ENCODE measurements at places on chromosomes 6 and 20.

DNA sequence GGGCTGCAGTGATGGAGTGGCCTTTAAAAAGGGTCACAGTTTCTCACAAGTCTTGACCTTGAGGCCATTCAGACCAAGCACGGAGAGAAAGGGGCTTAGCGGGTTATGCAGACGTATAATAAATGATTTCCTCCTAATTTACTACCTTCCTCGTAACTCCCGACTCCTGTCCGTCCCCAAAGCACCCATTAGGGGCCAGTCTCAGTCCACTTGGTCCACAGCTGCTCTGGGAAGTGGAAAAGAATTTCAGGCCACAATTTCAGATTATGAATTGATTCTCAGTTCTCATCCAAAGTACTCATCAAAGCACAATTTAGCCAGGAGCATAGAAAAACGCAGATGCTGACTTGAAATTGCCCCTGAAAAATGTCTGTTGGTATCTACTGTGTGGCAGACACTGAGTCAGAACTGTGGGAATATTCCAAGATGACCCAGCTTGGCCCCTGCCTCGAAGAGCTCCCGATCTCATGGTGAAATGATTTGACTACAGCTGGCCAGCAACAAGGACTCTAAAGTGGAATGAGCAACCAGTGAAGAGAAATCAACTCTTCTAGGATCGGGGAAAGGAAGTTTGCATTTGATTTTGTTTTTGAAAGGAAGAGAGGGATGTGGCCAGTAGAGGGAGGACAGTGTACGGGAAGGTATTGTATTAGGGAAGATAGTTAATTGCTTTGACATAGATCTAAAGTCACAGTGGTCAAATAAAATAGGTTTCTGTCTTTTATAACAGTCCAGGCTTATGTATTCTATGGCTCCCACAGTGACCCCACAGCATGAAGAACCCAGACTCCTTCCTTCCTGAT, 15.2 kb upstream of the STK35 start:
- DNase-seq = no peak

DNA sequence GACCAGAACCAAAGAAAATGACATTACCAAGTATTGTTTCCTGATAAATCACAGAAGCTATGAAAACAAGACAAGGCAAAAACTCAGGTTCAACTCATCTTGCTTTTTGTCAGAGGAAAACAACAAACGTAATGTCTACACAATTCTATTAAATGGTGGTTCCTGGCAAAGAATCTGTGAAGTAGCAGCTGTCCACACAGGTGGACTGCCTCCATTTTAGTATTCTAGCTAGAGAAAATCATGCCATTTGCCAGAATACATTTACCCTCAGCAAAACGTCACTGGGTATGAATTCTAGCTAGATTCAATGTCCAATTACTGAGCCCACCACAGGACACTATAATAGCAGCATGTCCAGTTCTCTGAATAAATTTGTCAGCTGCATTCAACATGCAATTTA, 125.4 kb downstream of the ADGRB3 start:
- DNase-seq = no peak

GRCh38 chr6:69570106-69570505, 226.7 kb downstream of the LMBRD1 start:
- DNase-seq = no peak

- peak; percentile 79 for DNase-seq
Measured at GRCh38 chr6:68777956-68778355, 142.9 kb downstream of the ADGRB3 start.

- DNase-seq = no peak
Measured at GRCh38 chr6:40181367-40181766, 247.1 kb upstream of the MOCS1 start.

DNA sequence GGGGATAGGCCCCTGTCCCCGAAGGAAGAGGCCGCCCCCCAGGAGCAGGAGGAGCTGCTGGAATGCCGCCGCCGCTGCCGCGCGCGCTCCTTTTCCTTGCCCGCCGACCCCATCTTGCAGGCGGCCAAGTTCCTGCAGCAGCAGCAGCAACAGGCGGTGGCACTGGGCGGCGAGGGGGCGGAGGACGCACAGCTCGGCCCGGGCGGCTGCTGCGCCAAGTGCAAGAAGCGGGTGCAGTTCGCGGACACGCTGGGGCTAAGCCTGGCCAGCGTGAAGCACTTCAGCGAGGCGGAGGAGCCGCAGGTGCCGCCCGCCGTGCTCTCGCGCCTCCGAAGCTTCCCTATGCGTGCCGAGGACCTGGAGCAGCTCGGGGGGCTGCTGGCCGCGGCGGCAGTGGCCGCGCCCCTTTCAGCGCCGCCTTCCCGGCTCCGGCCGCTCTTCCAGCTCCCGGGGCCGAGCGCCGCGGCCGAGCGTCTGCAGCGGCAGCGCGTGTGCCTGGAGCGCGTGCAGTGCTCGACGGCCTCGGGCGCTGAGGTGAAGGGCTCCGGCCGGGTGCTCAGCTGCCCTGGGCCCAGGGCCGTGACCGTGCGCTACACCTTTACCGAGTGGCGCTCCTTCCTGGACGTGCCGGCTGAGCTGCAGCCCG, 630 bp downstream of the PPP1R3G start:
- peak; percentile 37 for DNase-seq

GRCh38 chr20:33038243-33038642, 6.8 kb downstream of the BPIFB6 start:
- no peak for DNase-seq

GRCh38 chr6:120826253-120826652, 508.0 kb downstream of the TBC1D32 start:
- DNase-seq = no peak

DNA sequence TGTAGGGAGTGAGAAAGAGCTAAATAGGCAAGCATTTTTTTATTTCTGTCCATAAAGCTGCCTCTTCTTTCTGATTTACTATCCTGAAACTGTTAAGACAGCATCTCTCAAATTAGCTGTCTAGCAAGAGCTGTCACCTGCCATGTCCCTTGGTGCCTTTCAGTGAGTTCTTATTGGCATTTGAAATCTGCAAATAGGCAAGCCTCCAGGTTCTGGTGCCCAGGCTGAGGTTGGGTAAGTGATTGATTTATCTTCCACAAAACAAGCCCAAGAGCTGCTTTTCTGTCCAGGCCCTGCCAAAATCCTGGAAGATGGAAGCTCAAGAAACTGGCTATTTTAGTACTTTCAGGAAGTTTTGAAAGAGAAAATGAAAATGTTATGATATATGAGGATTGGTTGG, 22.4 kb downstream of the MANEA start:
- no peak for DNase-seq

DNA sequence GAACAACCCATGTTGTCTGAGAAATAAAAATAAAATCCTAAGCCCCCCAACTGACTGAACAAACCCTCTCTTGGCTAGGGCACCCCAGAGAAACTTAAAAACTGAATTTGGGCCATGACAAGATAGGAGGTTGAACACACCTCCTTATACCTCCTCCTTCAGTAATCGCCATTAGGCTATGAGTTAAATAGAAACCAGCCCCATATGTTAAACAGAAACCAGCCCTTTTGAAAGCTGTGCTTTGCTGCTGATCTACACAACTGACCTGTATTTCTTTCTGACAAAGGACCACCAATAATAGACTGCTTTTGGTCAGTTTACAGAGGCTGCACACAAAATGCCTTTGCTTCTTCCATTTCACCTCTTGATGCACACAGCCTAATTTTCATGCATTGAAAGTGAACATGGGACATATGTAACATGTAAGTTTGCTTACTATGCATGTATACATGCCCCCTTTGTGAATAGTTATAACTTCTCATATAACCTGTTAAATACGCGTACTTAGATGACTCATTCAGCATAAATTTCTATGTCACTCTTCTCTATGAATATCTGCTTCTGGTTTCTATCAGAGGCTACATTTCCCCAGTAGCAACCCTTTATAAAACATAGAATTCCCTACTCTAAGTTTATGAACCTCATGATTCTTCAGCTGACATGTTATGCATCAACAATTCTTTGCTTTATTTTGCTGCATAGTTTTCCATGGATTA, 462.9 kb downstream of the COL12A1 start:
- no peak for DNase-seq

DNA sequence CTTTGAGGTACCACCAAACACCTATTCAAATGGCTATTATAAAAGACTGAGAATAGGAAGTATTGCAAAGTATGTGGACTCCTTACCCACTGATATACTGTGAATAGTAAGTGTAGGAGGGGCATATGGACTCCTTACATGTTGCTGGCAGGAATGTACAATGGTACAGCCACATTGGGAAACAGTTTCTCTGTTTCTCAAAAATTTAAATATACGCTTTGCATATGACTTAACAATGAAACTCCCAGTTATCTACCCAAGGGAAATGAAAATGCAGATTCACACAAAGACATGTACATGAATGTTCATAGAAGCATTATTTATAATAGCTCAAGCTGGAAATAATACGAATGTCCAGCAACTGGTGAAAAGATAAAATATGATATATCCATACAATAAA, 5.5 kb upstream of the ENPP1 start:
- no peak for DNase-seq

GRCh38 chr6:148780918-148781436, 34.1 kb downstream of the UST start:
- no peak for DNase-seq

DNA sequence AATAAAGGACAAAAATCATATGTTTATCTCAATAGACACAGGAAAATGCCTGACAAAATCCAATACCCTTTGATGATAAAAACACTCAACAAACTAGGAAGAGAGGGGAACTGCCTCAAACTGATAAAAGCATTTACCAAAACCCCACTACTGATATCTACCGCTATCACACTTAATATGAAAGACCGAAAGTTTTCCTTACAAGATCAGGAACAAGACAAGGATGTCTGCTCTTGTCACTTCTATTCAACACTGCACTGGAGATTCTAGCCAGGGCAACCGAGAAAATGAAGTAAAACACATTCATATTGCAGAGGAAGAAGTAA, 25.1 kb downstream of the GZF1 start:
- DNase-seq = no peak

GRCh38 chr6:3871515-3871914, 22.3 kb downstream of the FAM50B start:
- no peak for DNase-seq

DNA sequence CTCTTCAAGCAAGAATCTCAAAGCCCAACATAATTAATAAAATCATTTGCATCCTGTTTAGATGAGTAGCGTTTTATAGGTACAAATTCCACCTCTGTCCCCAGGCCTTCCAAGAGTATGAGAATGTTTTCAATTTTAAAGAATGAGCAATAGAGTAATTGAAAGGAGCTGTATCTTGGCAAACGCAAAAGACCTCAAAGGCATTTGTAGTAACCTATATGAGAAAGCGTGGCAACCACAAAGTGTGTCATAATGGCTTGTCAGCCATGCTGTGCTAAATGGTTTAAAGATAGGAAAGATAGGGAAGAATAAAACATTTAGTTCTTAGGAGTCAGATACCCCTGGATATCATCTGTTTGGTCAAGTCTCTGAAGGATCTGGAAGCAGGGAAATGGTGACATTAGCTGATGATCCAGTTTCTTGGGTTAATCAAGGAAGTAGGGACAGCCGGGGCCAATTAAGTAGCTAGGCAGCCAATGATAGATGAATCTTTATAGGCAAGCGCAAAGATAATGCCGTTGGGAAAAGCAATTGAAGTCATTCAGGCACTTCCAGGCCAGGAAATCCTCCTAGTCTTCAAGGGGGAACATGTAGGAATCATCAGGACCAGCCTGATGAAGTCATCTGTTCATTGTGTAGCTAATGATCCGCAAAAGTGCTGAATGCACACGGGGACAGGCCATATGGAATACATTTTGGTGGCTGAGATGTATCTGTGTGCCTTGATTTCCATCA, 71.5 kb upstream of the ISM1 start:
- no peak for DNase-seq

- DNase-seq = no peak
Measured at GRCh38 chr6:6930223-6930880, 177.4 kb upstream of the RREB1 start.

- DNase-seq = no peak
Measured at GRCh38 chr6:161918109-161918531, 644.3 kb upstream of the AGPAT4 start.

GRCh38 chr6:37696220-37696840, 1.4 kb downstream of the MDGA1 start:
- no peak for DNase-seq

DNA sequence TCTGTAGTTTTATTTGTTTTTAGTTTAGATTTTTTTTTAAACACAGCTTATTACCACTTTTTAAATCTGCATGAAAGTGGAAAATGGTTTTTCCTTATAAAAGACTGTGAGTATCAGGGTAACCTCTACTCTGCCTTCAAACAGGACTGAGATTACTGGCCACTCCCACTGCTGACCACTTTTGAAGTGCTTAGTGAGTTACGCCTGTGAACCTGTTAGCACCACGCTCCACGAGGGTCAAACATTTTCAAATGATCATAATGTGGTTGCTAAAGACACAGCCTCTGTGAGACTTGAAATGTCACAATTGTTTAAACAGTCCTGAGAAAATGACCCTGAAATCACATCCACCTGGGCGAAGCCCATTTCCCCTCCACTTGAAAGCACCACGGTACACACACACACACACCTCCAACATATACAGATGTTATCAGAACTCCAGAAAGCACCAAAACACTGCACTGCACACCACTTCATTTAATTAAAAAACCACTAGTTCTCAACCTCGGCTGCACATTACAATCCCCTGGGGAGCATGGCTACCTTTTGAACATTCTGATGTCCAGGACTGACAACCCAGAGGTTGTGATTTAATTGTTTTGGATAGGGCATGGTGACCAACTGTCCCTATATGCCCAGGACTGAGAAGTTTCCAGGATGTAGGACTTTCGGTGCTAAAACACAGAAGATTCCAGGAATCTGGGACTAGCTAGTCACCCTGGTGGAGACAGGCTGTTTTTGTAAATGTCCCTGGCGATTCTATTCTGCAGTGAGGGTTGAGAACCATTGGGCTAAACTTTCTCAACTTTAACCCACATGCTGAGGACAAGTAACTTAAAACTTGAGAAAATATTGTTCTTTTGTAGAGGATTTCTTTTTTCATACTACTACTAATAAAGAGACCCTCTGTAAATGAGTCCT, 176.4 kb upstream of the MYLIP start:
- DNase-seq = no peak

- no peak for DNase-seq
Measured at GRCh38 chr6:36655085-36655724, 23.3 kb upstream of the CDKN1A start.

DNA sequence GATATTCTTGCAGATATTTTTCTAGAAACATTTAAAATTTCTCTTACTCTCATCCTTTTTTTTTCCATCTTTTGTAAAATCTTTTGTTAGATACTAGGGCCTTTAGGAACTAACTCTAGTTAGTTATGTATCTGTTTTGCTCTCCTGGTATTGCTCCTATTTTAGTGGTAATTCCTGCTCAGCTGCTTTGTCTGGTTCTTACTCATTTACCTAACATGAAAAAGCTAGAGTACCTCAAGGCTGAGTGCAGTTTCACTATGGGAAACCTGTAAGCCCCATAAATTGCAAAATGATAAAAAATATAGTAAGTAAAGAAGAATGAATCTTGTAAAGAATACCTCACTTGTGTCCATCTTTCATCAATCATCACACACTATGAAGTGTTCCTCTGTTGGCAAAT, 1602.0 kb downstream of the GRIK2 start:
- no peak for DNase-seq

- no peak for DNase-seq
Measured at GRCh38 chr6:14517516-14518105, 400.0 kb downstream of the CD83 start.

Data from Ammon's horn (tissue), 1 donor.